CD4-positive, alpha-beta T cell treated with Interleukin-6 at 100 ng/mL for 8 hours (primary cell): ENCODE measurements at places on chromosomes 13 and 19.
A peak's percentile ranks its signal among the peaks of the same experiment; 100 is the strongest.

DNA sequence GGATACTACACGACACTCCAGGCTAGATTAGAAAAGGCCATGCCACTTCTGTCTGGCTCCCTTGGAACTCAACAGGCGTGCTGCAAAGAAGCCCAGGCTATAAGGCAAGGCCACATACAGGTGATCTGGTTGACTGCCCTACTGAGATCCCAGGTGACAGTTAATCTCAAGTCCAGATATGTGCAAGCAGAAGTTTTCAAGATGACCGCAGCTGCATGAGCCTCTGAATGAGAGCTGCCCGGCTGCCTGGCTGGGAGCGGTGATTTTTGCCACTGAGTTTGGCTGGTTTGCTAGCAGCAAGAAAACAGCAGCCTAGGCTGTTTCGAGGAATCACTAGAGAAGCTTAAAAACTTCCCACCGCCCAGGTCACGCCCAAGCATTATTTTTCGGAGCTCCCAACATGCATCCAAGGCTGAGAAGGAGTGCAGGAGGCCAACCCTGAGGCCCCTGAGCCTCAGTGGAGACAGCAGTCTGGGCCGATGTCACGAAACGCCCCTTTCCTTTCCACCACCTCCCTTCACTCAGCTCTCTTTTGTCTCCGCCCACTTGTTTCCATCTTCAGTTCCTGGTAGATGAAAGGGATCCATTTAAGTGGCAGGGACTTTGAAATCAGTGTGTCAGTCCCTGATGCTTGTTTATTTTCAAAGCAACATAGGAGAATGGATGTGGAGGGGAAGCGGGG lies 14.0 kb upstream of the URI1 start:
- DNase-seq: no peak

GRCh38 chr13:40290758-40291157 lies 375.7 kb downstream of the FOXO1 start:
- no peak for DNase-seq

GRCh38 chr19:48874303-48875135 lies 2.3 kb downstream of the PPP1R15A start:
- no peak for DNase-seq

- peak; percentile 31 for DNase-seq
Measured at GRCh38 chr13:31807090-31807541, 67.8 kb downstream of the RXFP2 start.

DNA sequence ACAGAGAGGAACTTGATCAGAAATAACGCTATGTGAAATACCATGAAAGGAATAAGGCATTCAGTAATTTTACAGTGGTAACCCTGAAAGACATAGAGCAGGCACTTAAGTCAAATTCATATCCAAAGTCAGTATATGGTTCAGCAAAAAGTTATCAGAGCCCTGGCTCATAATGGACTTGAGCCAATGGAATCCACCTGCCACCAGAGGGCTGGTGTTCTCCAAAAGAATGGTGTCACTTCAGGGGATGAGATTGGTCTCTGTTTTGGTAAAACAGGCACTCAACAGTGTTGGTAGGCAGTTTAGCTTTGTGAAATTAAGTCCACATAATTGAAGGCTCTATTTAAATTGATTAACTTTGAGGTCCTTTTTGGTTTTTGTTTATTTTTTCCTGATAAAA lies 93.9 kb downstream of the LIG4 start:
- DNase-seq: no peak

DNA sequence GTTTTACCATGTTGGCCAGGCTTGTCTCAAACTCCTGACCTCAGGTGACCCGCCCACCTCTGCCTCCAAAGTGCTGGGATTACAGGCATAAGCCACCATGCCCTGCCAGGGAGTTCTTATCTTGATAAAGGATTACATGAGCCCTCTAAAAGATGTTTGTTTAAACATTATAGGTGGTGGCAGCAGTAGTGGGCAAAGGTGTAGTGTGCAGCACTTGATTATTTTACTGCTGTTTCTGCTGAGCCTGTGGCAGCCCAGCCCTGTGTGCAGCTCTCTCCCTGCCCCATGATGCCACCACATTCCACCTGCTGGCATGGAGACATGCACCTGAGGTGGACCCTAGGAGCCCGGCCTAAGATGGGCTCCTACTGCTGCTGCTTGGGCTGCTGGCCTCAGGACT lies 54.0 kb downstream of the ZNF429 start:
- DNase-seq: no peak

DNA sequence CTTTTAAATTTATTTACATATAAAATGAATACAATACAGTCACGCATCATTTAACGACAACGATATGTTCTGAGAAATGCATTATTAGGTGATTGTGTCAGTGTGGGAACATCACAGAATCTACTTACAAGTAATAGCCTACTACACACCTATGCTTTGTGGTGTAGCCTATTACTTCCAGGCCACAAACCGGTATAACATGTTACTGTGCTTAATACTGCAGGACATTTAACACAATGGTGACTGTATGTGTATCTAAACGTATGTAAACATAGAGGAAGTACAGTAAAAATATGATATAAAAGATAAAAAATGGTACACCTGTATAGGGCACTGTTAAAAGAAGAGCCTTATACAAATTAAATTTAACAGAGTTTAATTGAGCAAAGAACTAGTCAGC lies 62.4 kb upstream of the KLHL1 start:
- no peak for DNase-seq

DNA sequence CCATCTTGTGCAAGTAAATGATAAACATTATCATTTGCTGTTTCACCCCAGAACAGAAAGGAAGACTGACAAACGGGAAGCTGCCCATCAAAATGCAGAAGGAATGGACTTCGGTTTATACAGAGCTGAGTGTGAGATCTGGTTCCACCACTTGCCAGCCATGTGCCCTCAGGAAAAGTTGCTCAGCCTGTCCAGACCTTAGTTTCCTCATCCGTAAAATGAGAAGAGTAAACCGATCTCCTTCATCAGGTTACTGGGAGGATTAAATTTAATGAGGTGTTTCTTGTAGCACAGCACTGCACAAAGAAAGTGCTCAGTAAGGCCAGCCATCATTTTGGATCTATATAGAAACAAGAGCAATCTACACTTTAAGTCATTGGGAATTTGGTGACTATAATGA lies 36.7 kb upstream of the SERP2 start:
- DNase-seq: no peak

DNA sequence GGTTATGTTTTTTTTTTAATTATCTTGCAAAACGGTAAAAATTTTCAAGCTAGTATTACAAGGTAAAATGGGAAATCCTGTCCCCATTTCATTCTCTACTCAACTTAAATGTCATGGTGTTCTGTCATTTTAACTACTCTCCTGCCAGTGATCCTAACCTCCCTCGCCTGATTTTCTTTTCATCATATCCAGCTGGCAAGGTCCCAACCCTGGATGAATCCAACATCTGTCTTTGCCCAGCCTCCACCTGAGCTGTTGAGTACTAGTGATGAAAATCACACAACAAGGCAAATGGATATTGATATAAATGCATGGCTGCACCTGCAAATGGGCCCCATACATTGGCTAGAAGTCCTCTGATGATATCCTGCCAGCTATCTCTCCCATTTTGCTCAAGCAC lies 6.9 kb upstream of the CDK8 start:
- DNase-seq: no peak

DNA sequence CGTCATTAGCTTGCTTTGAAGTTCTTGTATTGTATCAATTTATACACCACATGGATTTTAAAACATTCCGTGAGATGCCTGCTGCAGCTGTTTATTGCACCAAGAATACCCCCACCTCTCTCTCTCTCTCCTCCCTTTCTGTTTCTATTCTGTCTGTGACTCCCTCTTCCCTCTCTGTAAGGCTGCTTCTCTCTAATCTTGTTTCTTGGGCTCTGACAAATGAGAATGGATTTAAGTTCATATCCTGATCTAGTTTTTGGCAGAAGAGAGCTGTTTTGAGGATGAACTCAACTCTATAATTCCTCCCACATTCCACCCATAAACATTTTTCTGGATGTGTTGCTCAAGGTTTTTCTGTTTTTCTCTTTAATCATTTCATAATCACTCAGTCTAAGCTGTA lies 144.3 kb upstream of the FRY start:
- DNase-seq: no peak

- DNase-seq: no peak
Measured at GRCh38 chr13:113907635-113908617, 44.0 kb upstream of the GAS6 start.

GRCh38 chr13:114161028-114161556 lies 18.0 kb upstream of the CFAP97D2 start:
- DNase-seq: no peak

- DNase-seq: no peak
Measured at GRCh38 chr13:28533125-28533436, 38.2 kb upstream of the FLT1 start.

GRCh38 chr19:29401712-29402421 lies 123.9 kb upstream of the VSTM2B start:
- no peak for DNase-seq

DNA sequence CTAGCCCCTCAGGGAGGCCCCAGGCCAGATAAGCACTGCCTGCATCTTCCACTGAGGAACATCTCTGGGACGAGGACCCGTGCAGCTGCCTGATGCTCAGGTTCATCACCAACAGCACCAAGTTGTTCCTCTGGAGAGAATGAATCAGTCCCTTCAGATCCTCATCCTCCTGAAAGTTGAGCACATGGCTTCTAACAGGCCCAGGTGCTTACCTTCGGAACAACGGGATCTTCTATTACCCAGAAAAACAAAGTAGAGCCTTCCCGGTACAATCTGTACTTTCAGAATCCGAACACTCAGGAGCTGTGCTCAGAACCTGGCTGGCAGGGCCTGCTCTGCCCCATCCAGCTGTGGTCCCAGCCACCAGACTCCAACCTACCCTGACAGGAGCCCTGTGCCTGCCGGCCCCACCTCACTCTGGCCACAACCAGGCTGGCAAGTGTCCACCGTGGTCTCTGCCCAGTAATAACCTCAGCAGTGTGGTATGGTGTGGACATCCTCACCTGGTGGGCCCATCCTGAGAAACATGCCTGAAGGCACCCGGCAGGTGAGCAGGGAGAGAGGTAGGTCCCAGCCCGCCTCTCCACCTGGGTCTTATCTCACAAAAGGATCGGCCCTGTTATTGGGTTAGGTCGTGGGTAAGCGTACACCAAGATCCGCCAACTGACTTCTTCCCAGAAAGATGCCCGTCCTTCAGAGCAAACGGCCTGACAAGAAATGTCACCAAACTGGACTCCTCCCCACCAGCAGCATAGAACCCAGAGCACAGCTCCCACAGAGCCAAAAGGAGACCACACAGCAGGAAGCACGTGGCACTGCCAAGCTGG lies 34.1 kb downstream of the ELL start:
- DNase-seq: no peak

- DNase-seq: peak; percentile 70
Measured at GRCh38 chr19:10295305-10295846, 5.6 kb downstream of the ICAM5 start.

- DNase-seq: peak; percentile 40
Measured at GRCh38 chr19:44570984-44571684, 41.7 kb upstream of the CEACAM20 start.

DNA sequence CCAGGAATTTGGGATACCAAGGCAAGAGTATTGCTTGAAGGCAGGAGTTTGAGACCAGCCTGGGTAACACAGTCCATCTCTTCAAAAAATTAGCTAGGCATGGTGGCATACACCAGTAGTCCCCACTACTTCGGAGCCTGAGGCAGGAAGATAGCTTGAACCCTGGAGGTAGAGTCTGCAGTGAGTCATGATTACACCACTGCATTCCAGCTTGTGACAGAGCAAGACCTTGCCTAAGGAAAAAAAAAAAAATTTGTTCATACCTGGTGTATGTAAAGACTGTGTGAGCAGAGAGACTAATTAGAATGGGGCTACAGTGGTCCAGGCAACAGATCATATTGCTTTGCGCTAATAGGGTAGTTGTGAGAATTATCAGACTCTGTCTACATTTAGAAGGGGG lies 778.3 kb upstream of the PCDH20 start:
- no peak for DNase-seq

- no peak for DNase-seq
Measured at GRCh38 chr13:76828316-76828741, 57.9 kb downstream of the KCTD12 start.

GRCh38 chr13:21075379-21076249 lies 14.2 kb upstream of the LATS2 start:
- no peak for DNase-seq

DNA sequence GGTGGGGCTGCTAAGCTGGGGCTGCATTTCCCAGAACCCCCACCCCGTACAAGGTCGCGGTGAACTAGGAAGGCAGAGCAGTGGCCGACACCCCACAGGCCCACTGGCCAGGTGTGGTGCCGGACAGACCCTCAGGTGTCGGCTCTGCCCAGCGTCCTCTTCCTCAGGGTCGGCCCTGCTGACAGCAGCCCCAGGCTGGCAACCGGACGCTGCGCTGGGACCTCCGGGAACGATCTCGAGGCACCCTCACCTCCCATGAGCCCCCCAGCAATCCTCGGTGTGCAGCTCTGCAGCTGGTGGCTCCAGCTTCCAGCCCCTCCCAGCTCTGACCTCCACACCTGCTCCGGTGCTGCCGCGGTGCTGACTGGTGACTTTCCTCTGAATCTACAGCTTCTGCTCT lies 142.9 kb upstream of the SPACA7 start:
- DNase-seq: no peak

- no peak for DNase-seq
Measured at GRCh38 chr13:53921473-53921872, 892.9 kb downstream of the OLFM4 start.

- DNase-seq: no peak
Measured at GRCh38 chr19:45592366-45592765, 7.8 kb upstream of the OPA3 start.

- DNase-seq: peak; percentile 29
Measured at GRCh38 chr19:3274942-3275582, 50.6 kb downstream of the CELF5 start.

- DNase-seq: no peak
Measured at GRCh38 chr19:23851966-23852365, 62.7 kb upstream of the ZNF726 start.

DNA sequence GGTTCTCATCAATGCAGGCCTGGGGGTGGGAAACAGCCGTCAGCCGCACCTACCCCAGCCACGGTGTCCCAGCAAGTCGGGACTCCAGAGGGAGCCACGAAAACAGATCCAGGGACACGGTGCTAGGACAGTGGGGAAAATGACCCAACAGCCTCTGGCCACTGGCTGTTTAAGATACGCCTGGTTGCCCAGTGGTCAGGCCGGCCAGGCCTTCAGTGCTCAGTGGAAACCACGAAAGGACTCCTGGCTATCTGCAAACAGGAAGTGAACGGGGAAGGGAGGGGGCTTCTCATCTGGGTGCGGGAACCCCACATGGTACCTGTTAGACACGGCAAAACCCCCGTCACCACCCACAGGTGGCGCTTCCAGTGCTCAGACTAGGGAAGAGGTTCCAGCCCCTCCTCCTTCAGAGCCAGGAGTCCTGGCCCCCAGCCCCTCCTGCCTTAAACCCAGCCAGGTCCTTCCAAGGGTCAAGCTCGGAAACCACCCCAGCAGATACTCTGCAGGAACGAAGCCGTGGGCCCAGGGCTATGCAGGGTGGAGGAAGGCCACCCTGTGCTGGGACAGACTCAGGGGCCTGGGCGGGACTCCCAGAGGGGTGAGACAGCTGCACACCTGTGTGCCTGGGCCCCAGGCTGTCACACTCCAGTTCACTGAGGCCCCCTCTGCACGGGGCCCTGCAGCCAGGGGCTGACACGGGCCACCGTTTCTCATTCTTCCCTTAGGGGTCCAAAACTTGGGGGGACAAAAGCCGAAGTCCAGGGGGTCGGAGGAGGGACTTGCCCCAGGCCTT lies 4.5 kb downstream of the PPP1R12C start:
- DNase-seq: no peak

GRCh38 chr13:41919031-41919740 lies 41.7 kb downstream of the VWA8 start:
- no peak for DNase-seq

GRCh38 chr13:103965506-103966243 lies 899.5 kb upstream of the SLC10A2 start:
- no peak for DNase-seq

- DNase-seq: no peak
Measured at GRCh38 chr13:36612230-36612629, 61.6 kb upstream of the SERTM1 start.
